Fibroblast of villous mesenchyme (primary cell): ENCODE measurements at places on chromosomes 11 and 22.

DNA sequence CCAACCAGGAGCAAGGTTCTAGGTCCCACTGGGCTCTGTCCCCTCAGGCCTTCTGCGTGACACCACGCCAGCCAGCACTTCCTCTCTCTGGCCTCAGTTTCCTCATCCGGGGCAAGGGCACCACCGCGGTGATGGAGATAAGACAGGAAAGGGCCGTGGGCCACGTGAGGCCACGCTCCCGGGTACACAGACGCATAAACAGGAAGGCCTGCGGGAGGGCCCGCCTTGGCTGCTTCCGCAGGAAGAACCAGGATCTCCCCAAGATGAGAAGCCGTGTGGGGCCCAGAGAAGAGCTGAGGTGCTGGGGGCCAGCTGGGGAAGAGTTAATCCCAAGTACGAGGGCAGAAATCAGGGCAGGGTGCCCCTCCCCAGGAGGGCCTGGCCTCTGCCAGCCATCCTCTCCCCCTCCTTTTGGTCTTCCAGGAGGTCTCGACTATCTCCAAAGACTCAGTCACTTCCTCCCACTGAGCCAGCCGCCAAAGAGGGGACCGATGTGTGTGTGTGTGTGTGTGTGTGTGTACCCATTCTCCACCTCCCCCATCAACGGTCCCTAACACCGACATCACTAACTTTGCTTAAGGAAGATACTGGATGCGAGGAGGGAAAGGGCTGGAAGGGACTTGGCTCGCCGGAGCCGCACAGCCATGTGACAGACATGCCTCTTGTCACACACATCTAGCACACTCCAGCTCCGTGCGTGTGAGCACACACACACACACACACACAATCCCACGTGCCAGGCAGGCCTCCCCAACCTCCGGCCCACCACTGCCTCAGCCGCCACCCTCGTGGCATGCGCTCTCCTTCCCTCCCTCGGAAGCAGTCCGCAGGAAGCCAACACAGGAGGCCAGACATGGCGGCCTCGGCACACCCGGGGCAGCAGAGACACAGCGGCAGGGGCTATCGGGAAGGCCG lies 1.4 kb downstream of the MFNG start:
- DNase-seq: no peak

DNA sequence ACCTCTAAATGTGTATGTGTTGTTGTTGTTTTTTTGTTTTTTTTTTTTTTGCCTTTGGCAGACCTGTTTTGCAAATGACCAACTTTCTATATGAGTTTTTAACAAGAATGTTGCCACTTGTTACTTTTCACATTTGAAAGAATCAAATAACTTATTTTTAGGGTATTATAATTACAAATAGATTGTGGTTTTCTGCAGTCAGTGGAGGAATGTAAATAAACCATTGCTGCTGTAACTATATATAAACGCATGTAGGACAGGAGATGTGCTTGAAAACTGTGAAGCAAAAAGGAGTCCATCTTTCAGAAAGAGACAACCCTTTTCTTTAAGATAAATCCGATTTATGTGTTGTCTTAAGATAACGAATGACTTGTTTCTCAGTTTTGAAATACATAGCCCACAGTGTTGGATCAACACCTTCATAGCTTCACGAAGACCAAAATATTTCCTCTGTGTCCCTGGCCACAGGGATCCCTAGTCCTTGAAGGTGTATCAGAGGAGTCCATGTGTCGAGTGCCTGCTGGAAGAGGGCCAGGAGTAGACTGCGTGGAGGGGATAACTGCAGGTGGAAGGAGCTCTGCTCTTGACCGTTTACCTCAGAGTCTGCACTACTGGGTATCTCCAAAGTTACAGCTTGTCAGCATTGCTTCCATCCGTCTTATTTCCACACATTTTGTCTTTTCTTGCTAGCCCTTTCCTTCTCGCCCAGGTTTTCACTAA lies 24.7 kb downstream of the TNRC6B start:
- peak; percentile 43 for DNase-seq

GRCh38 chr22:39527481-39527961 lies 5.0 kb downstream of the RPS19BP1 start:
- DNase-seq: no peak

GRCh38 chr11:72238040-72238450 lies 5.9 kb downstream of the PHOX2A start:
- peak; percentile 62 for DNase-seq

GRCh38 chr11:87374038-87374807 lies 336.5 kb downstream of the TMEM135 start:
- DNase-seq: no peak

DNA sequence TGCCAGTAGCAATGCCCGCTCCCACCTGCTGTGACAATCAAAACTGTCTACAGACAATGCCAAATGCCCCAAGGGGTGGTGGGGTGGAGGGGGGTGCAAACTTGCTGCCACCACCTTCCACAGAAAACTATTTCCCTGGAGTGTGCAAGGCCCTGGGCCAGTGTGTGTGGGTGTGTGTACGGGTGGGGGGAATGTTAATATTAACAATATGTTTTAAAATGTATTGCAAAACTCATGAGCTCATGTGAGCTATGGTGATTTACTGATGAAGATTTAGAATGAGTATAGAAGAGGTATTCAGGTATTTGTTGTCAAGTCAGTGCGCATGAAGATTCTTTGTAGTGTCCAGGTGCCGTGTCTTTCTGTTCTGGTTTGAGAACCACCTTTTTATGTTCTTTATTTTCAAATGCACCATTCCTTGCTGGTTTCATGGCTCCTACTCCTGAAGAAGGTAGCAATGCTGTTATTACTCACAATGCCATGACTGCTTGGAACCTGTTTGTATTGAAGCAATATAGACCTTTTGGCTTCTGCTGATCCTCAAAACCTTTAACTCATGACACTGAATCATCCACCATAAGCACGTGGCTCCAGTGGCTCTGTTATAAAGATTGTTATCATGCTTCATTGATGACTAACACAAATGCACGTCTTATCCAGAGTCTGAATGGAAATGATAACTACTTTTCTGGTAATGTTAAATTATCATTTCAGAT lies 29.9 kb upstream of the AQP11 start:
- peak; percentile 89 for DNase-seq

GRCh38 chr11:63573881-63574855 lies 11.0 kb upstream of the PLAAT2 start:
- DNase-seq: peak; percentile 95

DNA sequence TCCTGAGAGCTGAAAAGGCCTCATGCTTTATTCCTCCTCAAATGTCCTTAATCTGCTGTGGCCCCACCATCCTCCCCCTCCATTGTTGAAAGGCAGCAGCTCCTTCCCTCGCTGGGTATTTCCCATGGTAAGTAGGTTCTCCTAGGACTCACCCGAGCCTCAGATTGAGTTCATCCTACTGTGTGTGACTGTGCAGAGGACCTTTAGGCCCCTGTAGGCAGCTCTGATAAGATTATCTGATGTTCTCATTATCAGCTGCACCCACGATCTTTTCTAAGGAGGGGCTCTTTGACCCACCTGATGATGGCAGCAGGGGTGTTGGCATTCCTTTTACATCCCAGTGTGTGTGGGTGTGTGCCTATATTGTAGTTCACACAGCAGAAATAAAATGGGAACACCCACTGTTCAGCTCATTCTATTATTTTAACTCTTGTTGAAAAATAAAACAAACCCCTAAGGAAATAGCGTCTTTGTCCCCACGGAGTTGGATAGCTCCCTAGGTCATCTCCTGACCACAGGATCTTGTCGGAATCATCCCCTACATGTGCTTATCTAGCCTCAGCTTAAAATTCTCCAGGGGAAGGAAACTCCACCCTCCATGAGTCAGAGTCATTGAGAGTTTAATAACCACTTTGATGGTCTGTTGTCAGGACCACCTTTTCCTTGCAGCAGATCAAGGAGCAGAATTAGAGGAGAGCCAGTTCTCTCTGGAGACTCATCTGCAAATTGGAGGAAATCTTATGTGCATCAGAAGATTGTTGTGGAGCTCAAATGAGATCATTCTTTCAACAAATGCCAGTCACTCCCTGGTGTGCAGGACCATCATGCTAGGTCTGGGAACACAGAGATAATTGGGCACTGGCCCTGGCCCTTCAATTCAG lies 19.3 kb downstream of the ENDOD1 start:
- DNase-seq: peak; percentile 83

DNA sequence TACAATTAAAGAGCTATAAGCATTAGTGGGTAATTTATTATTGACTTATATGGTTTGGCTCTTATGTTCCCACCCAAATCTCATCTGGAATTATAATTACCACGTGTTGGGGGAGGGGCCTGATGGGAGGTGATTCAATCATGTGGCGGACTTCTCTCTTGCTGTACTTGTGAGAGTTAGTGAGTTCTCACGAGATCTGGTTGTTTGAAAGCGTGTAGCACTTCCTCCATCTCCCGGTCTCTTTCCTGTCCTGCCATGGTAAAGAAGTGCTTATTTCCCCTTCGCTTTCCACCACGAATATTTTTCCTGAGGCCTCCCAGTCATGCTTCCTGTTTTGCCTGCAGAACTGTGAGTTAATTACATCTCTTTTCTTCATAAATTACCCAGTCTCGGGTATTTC lies 28.1 kb upstream of the CHORDC1 start:
- no peak for DNase-seq
